Tracheal epithelial cell (primary cell): ENCODE measurements at places on chromosomes 2 and 18. TPM values are rescaled to one million over a fixed set of nuclear protein-coding genes. Genes with fewer than 3 reads are reported as not detected.

Gene BOLL
- total RNA-seq, result not detected in 2 replicates

Gene CRYBA2
- total RNA-seq, result not detected in 2 replicates

Gene OSBPL6
- total RNA-seq, result 6.0 and 6.3 TPM in 2 replicates

Gene EPB41L3
- 0.43 and 12.5 TPM in 2 replicates for total RNA-seq

Gene ANO7
- total RNA-seq, result 0.24 TPM in 1 of 2 replicates, not detected in the other

Gene NEUROD1
- total RNA-seq, result not detected in 2 replicates

Gene KANSL1L
- 7.5 and 8.0 TPM in 2 replicates for total RNA-seq

Gene ABHD1
- not detected in 2 replicates for total RNA-seq

Gene RBM43
- 1.3 and 1.4 TPM in 2 replicates for total RNA-seq

Gene NRP2
- 19.8 and 35.6 TPM in 2 replicates for total RNA-seq

Gene IRS1
- 16.2 and 17.6 TPM in 2 replicates for total RNA-seq

Gene GAL3ST2
- total RNA-seq, result not detected in 2 replicates

Gene HOXD13
- not detected in 2 replicates for total RNA-seq

Gene NCKAP1
- 246 and 332 TPM in 2 replicates for total RNA-seq

Gene UGT1A8
- under 0.01 and 0.43 TPM in 2 replicates for total RNA-seq

Gene PID1
- 4.3 and 5.8 TPM in 2 replicates for total RNA-seq

Gene GNLY
- not detected in 2 replicates for total RNA-seq

Gene APCDD1
- under 0.01 TPM in 1 of 2 replicates, not detected in the other for total RNA-seq

Gene DUSP2
- total RNA-seq, result 10.6 and 11.1 TPM in 2 replicates

Gene SPATA3
- total RNA-seq, result not detected in 2 replicates

Gene GTF2A1L
- 0.24 TPM in 1 of 2 replicates, not detected in the other for total RNA-seq

Gene LYG2
- not detected in 2 replicates for total RNA-seq
